ENCODE measurements at places on chromosomes 3 and 15. TPM values are rescaled to one million over a fixed set of nuclear protein-coding genes. Genes with fewer than 3 reads are reported as not detected.

DNA sequence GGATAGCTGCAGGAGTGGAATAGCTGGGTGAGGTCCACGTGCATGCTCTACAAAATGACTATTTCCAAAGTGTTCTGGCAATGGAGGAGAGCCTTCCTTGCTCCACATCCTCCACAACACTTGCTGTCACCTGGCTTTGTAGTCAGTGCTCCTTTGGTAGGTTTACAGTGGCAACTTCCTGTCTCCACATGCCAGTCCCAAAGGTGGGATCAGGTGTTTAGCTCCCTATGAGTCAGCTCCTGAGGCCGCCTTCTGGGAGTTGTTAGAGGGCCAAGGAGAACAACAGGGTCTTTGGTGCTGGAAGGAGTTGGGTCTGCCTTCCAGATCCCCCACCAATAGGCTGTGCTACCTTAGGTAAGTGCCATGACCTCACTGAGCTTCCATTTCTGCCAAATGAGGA, 15.3 kb upstream of the LIMD1 start:
- DNase-seq: no peak

GRCh38 chr15:48494631-48495030, 150.9 kb downstream of the FBN1 start:
- DNase-seq: no peak

- no peak for DNase-seq
Measured at GRCh38 chr3:81308306-81308705, 453.1 kb downstream of the GBE1 start.

DNA sequence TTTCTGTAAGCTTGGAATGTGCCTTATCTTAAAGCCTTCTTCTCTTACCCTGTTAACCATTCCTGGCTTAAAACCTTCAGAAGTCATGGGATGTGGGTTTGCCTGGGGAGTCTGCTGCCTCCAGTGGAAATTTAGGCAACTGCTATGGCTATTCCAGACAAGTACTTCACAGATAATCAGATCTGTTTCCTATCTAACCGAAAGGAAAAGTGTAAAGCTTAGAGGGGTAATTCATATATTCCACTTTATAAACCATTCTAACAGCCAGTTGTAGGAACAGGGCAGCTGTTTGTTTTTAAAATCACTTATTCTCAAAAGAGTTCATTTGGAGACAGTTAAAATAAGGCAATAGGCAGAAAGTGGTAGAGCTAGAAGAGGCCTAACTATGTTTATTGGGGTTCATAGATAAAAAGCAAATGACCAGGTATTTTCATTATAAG, 219.9 kb downstream of the TCF12 start:
- no peak for DNase-seq

The LRTM1 gene
- not detected for total RNA-seq

The GPR160 gene
- 0.48 TPM for total RNA-seq

The ABCC5 gene
- 48.0 TPM for total RNA-seq

The UBE2E2 gene
- total RNA-seq: 45.2 TPM

The KPNA1 gene
- total RNA-seq: 53.2 TPM

The UROC1 gene
- not detected for total RNA-seq

The TNFSF10 gene
- total RNA-seq: 15.0 TPM

All from right cardiac atrium (tissue), 5 donors.